Naive thymus-derived CD8-positive, alpha-beta T cell (primary cell): ENCODE measurements at places on chromosomes 5 and 9. TPM values are rescaled to one million over a fixed set of nuclear protein-coding genes. Genes with fewer than 3 reads are reported as not detected.
A peak's percentile ranks its signal among the peaks of the same experiment; 100 is the strongest.

DNA sequence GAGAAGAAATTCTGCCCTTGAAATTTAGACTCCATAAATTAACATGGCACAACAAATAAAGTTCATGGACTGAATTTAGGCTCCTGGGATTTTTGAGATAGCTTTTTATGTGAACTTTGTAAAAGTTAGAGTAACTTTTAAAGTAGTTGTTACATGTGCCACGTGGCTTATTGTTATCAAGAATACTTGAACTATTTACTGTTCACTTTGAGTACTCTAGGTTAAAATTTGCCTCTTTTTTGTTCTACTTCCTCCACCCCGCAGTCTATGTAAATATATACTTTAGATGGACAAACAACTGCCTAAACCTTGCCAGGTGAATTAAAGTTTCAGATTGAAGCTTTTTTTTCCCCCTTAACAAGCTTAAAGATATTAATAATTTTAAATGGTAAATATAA, 457.9 kb downstream of the RAB3C start:
- peak overlapping the region; percentile 100 for H3K27ac ChIP-seq
- peaks cover 46% of the 10 kb centered on the region for H3K4me1 ChIP-seq
- no peaks in the 10 kb centered on the region for H3K27me3 ChIP-seq
- no peaks in the 10 kb centered on the region for H3K36me3 ChIP-seq
- no peak for DNase-seq

DNA sequence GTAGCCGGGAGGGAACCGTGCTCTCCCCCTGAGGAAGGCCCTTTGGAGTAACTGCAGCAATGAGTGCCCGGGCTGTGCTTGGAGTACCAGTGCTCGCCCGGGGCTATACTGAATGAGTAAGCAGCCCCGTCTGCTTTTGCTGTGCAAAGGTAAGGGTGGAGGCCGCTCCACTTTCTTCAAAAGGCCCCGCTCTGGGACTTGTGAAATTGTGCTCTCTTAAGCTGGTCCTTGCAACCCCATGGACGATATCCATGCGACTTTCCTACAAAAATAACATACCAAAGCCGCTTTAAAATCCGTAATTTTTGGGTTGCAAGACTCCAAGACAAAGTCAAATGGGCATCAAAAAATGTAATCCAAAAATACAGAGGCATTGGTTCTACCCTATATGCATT, 578 bp upstream of the TNFAIP8 start:
- H3K4me1 ChIP-seq, result peaks cover 52% of the 10 kb centered on the region
- DNase-seq, result no peak
- no peaks in the 10 kb centered on the region for H3K27me3 ChIP-seq
- H3K36me3 ChIP-seq, result peaks cover 6% of the 10 kb centered on the region

DNA sequence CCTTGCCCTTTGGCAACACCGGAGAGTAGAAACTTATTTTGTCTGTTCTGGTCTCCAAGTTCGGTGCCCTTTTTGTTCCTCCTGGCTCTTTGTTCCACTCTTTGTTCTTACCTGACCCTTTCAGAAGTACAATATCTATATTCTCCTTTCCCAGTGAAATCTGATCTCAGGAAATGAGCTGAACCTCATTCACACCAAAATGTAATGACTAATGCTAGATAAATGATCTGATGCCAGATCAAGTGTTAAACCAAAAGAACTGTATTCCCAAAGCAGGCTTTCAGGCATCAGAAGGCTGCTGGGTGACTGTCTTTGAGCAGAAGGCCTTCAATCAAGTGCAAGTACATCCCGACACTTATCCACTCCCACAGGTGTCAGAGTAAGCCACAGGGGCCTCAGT, 156.4 kb downstream of the SPOCK1 start:
- no peak overlapping the region for H3K4me3 ChIP-seq
- H3K4me1 ChIP-seq, result no peaks in the 10 kb centered on the region
- no peak for DNase-seq
- no peak overlapping the region for H3K27ac ChIP-seq

GRCh38 chr9:91985692-91986091, 35.7 kb upstream of the ROR2 start:
- peaks cover 10% of the 10 kb centered on the region for H3K27me3 ChIP-seq
- H3K36me3 ChIP-seq, result peaks cover 2% of the 10 kb centered on the region
- no peak overlapping the region for H3K4me3 ChIP-seq
- DNase-seq, result no peak
- no peaks in the 10 kb centered on the region for H3K4me1 ChIP-seq
- H3K27ac ChIP-seq, result no peak overlapping the region

- no peak overlapping the region for H3K27ac ChIP-seq
- DNase-seq, result no peak
- no peak overlapping the region for H3K4me3 ChIP-seq
- peaks cover 11% of the 10 kb centered on the region for H3K27me3 ChIP-seq
- H3K36me3 ChIP-seq, result no peaks in the 10 kb centered on the region
Measured at GRCh38 chr5:58025809-58026208, 434.1 kb downstream of the PLK2 start.

DNA sequence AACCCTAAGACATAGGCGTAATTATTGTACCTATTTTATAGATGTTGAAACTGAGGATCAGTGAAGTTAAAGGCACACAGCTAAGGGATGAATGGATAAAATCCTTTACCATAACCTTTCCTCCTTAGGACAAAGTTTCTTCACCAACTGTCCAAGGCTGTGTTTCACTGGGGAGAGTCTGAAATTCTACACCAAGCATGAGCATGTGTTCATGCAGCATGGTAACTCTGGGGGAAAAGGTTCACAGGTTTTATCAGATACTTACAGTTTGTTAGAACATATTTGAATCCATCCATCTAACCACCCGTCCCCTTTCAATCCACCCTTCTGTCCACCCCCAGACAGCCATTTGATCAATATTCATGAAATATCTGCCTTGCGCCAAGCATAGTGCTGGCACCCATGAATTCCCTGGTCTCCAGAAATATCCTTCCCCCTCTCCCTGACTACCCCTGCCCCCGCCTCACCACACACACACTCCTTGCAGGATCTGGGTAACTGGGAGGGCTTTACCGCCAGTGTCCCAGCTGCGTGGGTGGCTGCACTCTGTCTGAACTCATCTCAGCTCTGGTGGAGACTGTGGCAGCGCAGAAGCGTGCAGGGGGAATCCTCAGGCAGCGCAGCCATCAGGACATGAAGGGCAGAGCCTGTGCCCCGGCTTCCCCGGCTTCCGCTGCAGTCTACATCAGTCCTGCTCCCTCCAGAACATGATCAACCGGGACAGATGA, 6.3 kb upstream of the KCNIP1 start:
- H3K27me3 ChIP-seq, result peaks cover 28% of the 10 kb centered on the region
- no peaks in the 10 kb centered on the region for H3K4me1 ChIP-seq
- no peak for DNase-seq
- no peaks in the 10 kb centered on the region for H3K36me3 ChIP-seq

GRCh38 chr9:37221489-37222106, 101.2 kb downstream of the ZCCHC7 start:
- H3K27ac ChIP-seq, result no peak overlapping the region
- DNase-seq, result no peak
- H3K27me3 ChIP-seq, result no peaks in the 10 kb centered on the region
- peaks cover 2% of the 10 kb centered on the region for H3K36me3 ChIP-seq
- peaks cover 9% of the 10 kb centered on the region for H3K4me1 ChIP-seq

GRCh38 chr5:77845324-77845646, 69.1 kb upstream of the TBCA start:
- peaks cover 41% of the 10 kb centered on the region for H3K27me3 ChIP-seq
- H3K27ac ChIP-seq, result no peak overlapping the region
- H3K4me1 ChIP-seq, result peaks cover 10% of the 10 kb centered on the region

GRCh38 chr5:54760182-54760935, 225.0 kb downstream of the ESM1 start:
- peaks cover 27% of the 10 kb centered on the region for H3K4me1 ChIP-seq
- DNase-seq, result no peak
- no peak overlapping the region for H3K27ac ChIP-seq
- H3K27me3 ChIP-seq, result no peaks in the 10 kb centered on the region
- no peaks in the 10 kb centered on the region for H3K36me3 ChIP-seq

DNA sequence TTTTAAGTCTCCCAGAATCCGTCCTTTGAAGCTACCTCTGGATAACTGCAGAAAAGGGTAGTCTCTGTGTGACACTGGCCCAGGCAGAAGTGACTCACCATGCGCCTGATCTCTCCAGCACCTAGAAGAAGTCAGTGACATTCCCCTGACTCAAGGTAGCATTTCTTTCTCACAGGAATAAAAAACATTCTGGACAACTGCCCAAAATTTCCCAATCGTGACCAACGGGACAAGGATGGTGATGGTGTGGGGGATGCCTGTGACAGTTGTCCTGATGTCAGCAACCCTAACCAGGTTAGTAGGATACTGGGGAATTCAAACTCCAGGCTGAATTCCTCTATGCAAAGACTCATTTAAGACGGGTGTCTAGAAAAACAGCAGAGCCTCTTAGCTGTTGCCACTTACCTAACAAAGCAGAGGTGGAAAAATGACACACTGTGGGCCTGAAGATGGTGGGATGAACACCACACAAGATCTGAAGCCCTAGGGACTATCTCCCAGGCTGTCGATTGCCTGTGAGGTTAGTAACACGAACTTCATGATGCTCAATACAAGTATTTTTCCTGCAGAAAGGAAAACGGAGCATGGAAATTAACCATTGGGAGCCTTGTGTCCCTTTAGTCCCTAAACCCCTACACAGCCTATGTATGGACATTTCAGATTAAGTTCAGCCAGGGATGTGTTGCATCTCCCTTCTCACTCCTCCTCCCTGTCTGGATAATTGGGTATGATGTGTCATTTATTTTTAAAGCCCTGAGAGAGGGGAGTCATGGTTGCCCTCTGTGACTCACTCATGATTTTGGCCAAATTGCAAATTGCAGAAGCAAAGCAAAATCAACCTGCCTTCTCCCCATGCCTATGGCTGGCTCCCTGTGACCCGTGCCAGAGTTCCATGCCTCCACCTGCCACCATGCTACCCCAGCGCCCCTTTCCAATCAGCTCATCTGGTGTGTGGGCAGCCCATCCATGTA, 37.2 kb downstream of the THBS4 start:
- no peaks in the 10 kb centered on the region for H3K27me3 ChIP-seq
- DNase-seq, result no peak
- H3K36me3 ChIP-seq, result peaks cover 40% of the 10 kb centered on the region

- H3K4me1 ChIP-seq, result no peaks in the 10 kb centered on the region
- no peaks in the 10 kb centered on the region for H3K27me3 ChIP-seq
- no peak for DNase-seq
- no peaks in the 10 kb centered on the region for H3K36me3 ChIP-seq
- no peak overlapping the region for H3K27ac ChIP-seq
- no peak overlapping the region for H3K4me3 ChIP-seq
Measured at GRCh38 chr5:164139423-164139822, 634.0 kb downstream of the MAT2B start.

- H3K27ac ChIP-seq, result no peak overlapping the region
- peaks cover 4% of the 10 kb centered on the region for H3K27me3 ChIP-seq
- H3K4me3 ChIP-seq, result no peak overlapping the region
- no peaks in the 10 kb centered on the region for H3K36me3 ChIP-seq
Measured at GRCh38 chr5:34688015-34688810, 32.1 kb downstream of the RAI14 start.

- no peak for DNase-seq
- no peak overlapping the region for H3K27ac ChIP-seq
- no peaks in the 10 kb centered on the region for H3K27me3 ChIP-seq
Measured at GRCh38 chr5:124453221-124454051, 293.0 kb downstream of the ZNF608 start.

DNA sequence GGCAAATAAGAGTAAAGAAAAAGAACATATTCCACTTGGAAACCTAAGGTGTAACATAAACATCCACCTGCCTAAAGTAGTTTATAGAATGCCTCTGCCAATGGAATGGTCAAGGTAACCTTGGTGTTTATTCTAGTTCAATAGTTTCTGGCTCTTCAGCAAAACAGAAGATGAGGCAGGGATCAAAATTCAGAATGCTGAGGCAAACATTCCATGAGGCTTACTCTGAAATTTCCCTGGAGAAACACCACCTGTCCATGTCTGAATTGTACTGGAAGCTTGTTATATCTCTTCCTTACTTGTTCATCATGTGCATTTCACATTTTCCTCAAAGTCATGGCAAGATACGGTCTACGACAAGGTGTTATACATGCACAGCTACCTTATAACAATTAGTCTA, 1862.4 kb upstream of the ACO1 start:
- no peak overlapping the region for H3K4me3 ChIP-seq
- no peak for DNase-seq
- H3K4me1 ChIP-seq, result no peaks in the 10 kb centered on the region
- H3K36me3 ChIP-seq, result no peaks in the 10 kb centered on the region
- no peaks in the 10 kb centered on the region for H3K27me3 ChIP-seq
- H3K27ac ChIP-seq, result no peak overlapping the region

Gene ENTREP1
- not detected for polyA plus RNA-seq

Gene ABLIM3
- polyA plus RNA-seq, result not detected

Gene ARID3C
- polyA plus RNA-seq, result not detected

Gene MYOT
- 0.17 TPM for polyA plus RNA-seq

Gene FAM78A
- polyA plus RNA-seq, result 12.7 TPM

Gene AQP3
- 145 TPM for polyA plus RNA-seq

Gene SH3GL2
- polyA plus RNA-seq, result not detected

Gene GALNT10
- polyA plus RNA-seq, result 6.9 TPM

Gene PCDHGA3
- polyA plus RNA-seq, result not detected
